ENCODE measurements at places on chromosomes 11 and 22.
A peak's percentile ranks its signal among the peaks of the same experiment; 100 is the strongest.

GRCh38 chr11:69173925-69174581, 18.3 kb downstream of the SMIM38 start:
- peak; percentile 38 for DNase-seq

DNA sequence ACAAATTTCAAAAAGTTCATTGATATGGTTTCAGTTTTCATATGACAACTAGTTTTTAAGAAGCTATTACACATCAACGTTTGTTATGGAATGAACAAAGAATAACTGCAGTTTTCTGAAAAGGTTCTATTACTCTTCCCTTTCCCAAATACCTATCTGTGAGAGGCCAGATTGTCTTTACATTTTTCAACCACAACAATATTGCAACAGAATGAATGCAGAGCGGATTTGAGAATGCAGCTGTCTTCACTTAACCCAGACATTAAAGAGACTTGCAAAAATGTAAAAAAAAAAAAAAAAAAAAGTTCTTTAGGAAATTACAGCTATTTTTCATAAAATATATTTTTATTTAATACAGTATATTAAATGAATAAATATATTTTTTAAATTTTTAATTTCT, 250.8 kb downstream of the DDX10 start:
- peak; percentile 79 for DNase-seq

DNA sequence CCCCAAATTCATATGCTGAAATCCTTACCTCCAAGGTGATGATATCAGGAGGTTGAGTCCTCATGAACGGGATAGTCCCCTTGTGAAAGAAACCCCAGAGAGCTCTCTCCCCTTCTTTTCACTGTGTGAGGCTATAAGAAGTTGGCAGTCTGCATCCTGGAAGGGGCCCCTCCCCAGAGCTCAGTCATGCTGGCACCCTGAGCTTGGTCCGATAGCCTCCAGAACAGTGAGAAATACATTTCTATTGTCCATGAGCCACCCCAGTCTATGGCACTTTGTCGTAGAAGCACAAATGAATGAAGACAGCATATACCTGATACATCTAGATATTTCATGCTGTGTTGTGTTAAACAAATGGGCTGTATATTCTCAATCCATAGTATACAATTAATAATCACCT, 81.1 kb upstream of the CRTAM start:
- DNase-seq = no peak

DNA sequence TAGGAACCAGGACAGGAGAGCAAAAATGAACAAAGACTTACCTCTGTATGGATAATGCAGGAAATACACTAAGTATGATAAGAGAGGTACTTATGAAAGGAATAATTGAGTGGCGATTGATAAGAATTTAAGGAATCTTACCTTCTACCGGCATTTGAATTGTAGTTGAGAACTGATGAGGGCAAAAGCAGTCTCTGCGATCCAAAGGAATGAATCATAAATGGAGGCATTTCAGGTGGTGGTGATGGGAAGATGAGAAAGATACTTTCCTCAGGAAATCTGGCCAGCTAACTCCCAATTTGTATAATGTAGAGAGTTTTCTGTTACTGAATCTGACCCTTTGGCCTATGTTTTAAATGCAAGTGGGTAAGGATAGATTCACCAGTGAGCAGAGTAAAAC, 71.9 kb upstream of the C11orf87 start:
- no peak for DNase-seq
